NCI-H1048 (cell line): ENCODE measurements at places on chromosomes 5 and 9.

- no peak for DNase-seq
Observed at GRCh38 chr5:172878585-172878932, 44.5 kb downstream of the ERGIC1 start.

DNA sequence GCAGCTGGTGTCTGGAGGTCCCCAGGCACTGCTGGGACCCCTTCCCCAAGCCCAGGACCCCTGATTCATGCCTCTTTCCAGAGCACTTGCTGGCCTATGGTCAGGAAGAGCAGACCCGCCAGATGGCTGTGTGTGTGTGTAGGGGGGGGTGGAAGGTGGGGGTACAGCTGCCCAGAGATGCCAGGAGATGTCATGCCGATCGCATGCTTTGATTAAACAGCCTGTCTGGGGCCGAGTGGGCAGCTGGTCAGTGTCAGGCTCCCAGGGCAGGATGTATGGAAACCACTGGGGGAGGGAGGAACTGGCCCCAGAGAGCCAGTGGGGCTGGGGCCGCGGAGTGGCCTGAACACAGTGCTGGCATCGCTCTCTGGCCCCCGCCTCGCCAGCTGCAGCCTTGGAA is 23.7 kb downstream of the RXRA start:
- DNase-seq, result no peak

DNA sequence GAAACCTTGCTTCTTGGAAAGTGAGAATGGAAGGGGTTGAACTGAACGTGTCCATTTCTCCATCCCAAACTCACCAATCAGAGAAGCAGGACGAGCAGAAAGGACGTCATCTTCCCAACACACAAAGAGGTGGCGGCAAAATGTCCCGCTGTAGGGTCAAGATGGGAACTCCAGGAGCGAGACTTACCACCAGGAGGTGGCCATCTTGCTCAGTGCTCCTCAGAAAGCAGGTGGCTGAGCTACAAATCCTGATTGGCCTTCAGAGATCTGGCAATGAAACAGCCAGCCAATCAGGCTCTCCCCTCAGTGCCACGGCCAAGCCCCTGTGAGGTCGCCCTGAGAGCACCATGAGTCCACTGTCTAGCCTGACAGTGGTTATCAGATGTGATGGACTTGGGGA is 259.0 kb downstream of the NDUFS4 start:
- DNase-seq, result no peak

DNA sequence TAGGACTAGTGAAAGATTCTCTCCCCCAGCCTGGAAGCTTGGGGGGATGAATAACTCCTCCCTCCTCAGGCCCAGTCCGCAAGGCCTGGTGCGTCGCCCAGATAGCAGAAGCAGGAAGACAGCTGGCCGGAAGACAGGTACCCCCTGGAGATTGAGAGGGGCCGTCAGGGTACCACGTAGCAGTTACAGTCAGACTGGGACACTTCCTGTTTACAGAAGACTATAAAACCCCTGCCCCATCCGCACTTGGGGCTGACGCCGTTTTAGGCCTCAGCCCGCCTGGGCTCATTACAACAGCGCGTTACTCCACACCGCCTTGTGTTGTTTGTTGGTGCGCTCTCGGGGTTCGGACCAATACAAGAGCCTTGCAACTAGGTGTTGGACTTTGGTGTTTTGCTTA is 15.4 kb downstream of the SEMA6A start:
- DNase-seq, result no peak
